ENCODE measurements at places on chromosomes 13 and 19.

- DNase-seq, result no peak
Observed at GRCh38 chr13:46303742-46304385, 83.2 kb downstream of the RUBCNL start.

DNA sequence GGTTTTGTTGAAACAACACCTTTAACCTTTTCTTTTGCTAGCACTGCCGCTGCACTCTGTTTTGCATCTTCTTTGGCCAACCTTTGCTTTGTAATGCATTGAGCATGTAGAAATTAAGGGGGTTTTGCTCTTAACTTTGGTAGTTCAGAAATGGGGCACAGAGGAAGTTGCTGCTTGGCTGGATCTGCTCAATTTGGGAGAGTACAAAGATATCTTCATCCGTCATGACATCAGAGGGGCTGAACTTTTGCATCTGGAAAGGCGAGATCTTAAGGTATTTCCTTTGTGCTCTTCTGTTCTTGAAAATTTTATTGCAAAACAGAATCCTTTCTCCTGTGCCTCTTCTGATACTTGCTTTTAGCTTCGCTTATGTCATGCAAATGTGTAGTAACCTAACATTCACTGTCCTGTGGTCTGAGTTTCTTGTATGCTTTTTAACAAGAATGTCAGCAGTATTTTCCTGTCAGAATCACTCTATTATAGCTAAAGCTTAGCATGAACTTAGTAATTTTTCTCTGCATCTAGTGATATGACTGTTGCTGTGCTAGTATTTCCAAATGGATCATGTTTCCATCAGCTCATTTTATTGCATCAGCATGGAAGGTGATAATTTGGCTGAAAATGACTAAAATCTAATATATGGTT lies 50.7 kb upstream of the AKAP11 start:
- no peak for DNase-seq

DNA sequence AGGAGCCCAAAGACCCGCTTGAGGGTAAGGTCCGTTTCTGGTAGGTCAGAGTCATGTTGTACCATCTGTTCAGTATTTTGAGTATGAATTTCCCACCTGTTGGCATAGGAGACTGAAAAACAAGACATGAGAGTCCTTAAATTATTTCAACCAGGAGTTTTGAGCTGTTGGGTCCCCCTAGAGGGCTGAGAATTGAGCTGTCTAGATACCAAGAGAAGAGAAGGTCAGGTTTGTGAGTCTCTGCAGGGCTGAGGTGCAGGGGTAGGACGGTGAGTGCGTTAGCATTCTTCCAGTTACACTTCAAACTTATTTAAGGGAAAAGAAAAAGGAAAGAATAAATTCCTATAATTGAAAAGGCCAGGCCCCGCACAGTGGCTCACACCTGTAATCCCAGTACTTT lies 5.0 kb downstream of the CBLC start:
- no peak for DNase-seq

- DNase-seq, result no peak
Observed at GRCh38 chr13:90477216-90477615, 870.3 kb upstream of the MIR17HG start.

DNA sequence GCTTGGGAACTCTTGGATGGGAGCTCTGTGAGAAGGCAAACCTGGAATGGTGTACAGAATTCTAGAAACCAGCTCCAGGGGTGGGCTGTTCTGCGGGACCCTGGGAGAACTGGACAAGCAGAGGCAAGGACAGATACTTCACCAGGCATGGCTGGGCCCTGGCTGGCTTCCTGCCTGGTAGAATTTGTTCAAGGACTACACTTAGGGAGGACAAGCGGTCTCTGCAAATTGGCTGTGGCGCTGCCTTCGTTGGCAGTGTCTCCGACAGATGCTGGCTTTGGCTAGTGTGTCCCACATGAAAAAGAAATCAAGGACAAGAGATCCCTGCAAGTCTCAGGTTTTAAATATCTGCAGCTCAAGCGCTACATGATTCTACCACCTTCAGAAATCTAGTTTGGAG lies 12.4 kb downstream of the CEBPG start:
- no peak for DNase-seq
